Stimulated activated CD4-positive, alpha-beta T cell treated with anti-CD3 and anti-CD28 coated beads, Interleukin-1b, Interleukin-23, amount 100 ng/mL, for 48 hours (primary cell): ENCODE measurements at places on chromosomes 6 and 20.

DNA sequence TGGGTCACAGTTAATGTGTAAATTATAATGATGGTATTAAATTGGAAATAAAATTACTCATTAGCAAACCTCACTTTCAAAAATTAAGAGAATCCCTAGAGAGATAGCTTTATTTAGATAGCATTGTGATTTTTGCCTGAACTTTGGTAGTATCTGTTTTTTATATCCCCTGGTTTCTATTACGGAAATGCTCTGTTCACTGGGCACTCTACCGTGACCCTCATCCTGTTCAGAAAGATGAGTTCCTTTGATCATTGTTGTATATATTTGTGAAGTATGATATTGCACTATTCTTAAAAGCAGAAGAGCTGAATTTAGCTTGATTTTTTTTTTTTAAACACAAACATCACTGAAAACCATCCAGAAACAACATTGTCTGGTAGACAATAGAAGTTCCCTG is 1143.8 kb upstream of the MAP3K7 start:
- no peak for DNase-seq

GRCh38 chr6:9307786-9308185 is 872.4 kb upstream of the SLC35B3 start:
- DNase-seq, result no peak

GRCh38 chr6:133410638-133411435 is 169.7 kb downstream of the EYA4 start:
- no peak for DNase-seq

DNA sequence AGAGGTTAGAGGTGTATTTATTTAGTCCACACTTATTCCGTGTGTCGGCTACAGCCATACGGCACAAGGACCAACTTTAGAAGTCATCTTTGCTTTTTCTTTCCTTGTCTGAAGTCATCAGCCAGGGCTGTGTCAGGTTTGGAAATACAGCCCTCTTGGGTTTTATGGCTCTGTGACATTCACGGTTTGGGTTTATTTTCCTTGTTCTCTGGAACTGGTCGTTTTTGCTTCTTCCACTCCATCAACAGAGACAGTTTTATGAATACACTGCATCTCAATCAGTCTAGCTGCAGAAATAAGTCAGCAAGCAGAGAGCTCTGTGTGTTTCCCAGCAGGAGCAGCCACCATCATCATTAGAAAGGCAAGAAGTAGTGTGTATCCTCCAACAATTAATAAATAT is 132.5 kb downstream of the TBC1D7 start:
- DNase-seq, result no peak

DNA sequence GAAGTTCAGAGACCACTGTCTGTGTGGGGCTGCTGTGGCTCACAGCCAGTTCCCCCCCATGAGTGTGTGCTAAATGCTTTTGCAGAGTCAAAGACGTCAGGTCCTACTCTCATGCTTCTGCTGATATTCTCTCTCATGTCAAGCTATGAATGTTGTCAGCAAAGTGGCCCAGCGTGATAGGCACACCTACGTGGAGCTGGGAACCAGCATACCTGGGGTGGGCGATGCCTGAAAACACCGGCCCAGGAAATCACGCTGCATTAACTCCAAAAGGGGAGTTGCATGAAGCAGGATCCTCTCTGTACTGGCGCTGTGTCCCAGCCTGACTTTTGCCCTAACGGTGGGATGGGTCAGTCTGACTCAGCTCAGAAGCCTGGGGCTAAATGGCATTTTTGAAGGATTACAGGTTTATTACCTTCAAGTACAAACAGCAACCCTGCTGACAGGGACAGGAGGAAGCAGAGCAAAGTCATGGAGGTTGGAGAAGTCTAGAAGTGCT is 9.0 kb upstream of the MRPS10 start:
- no peak for DNase-seq

GRCh38 chr20:58707770-58708169 is 15.2 kb downstream of the NPEPL1 start:
- no peak for DNase-seq

DNA sequence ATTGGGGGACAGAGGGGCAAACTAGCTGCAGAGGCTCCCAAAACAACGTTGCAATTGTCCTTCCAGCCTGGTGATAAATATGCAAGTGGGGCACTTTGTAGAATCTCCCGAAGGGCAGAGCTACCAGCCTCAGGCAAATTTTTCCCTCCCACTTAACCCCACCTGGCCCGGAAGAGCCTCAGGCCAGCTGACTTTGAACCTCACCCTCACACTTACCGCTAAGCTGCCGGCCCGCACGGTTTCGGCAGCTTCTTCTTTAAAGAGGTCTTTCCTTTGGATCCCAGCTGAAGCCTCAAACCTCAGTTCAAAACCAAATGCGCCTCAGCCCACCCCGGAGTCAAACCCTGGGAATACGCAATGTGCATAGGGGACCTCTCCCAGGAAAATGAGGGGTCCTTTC is 2.5 kb downstream of the OVOL2 start:
- no peak for DNase-seq

DNA sequence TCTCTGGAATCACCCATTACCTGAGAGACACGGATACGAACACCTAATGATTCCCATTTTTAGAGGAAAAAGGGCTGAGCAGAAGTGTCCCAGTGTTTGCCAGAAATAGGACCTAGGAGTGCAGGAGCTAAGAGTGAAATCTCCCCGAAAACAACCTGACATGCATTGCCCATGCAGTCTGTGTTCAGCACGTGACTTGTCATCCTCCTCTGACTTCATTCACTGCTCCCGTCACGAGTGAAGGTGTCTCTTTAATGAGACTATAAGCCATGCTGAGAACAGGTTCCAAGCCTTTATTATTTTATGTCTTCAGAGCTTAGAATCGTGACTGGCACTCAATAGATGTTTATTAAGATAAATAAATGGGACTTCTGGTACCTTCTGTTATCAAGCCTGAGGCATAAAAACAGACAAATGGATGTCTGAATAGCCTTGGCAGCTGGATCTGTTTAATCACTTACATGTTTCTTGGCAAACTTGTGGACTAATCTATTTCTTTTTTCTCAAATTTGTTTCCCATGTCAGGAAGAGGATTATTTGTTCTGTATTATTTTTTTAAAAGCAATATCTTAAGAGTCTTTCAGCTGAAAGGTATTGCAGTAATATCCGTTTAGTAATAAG is 3.7 kb upstream of the MLIP start:
- no peak for DNase-seq

- no peak for DNase-seq
Observed at GRCh38 chr6:37077905-37078296, 72.4 kb downstream of the FGD2 start.

GRCh38 chr6:66771626-66772025 is 1064.6 kb upstream of the EYS start:
- DNase-seq, result no peak

- no peak for DNase-seq
Observed at GRCh38 chr6:30510419-30511168, 21.3 kb downstream of the HLA-E start.

DNA sequence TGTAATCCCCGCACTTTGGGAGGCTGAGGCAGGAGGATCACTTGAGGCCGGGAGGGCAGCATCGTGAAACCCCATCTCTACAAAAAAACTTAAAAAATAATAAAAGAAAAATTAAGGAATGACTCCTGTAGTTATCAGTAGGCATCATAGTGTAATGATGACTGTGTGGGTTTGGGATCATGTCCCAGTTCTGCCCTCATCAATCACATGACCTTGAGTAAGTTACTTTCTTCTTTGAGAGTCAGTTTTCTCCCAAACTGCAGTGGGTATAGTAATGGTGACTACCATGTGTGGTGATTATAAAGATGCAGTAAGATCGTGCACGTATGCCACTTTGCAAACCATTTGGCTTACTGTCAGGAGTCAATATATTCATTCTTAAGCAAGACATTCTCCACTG is 89.2 kb downstream of the TXNDC5 start:
- no peak for DNase-seq

DNA sequence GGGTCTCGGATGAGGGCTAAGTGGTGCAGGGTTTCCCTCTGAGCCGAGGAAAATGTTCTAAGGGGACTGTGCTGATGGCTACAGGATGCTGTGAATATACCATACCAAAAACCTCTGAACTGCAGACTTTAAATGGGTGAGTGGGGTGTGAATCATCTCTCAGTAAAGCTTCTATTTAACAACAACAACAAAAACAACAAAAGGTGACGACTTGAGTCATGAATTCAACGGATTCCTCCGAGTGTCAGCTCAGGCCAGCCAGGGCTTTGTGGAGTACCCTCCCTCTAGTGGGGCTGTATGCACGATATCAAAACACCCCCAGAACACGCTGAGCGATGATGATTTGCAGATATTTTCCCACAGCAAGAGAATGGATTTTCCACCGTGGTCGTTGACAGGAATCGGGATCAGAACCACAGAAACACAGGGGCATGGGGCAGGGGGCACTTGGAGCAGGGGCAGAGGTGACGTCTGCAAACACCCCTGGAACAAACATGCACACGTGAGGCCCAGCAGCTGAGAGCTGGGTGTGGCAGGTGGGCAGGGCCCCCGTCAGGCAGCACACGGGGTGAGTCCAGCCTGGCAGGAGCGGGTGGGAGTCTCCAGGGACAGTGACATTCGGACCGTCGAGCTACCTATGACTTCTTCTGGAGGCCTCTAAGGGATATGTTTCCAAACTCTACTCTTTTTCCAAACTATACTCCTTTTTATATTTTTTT is 38.6 kb downstream of the SLC2A4RG start:
- DNase-seq, result no peak

DNA sequence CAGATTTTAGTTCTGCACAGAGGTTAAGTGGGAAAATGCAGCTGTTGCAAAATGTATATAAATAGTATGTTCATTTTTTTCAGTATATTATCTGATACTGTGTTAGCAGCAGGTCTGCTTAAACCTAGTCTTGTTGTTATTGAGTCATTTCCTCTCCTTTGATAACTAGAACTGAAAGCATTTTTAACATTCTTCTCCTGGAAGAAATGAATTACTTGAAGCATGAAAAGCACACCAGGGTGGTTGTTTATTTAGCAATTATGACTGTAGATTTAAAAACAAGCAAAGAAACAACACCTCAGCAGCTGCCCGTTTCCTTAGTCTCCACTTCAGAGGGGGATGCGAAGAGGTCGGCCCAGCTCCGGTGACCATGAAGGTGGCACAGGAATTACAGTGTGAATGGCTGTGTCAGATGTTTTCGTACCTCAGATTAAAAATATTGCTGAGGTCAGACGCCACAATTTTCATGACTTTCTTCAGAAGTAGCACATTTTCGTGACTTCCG is 53.5 kb downstream of the GOPC start:
- peak; percentile 9 for DNase-seq

DNA sequence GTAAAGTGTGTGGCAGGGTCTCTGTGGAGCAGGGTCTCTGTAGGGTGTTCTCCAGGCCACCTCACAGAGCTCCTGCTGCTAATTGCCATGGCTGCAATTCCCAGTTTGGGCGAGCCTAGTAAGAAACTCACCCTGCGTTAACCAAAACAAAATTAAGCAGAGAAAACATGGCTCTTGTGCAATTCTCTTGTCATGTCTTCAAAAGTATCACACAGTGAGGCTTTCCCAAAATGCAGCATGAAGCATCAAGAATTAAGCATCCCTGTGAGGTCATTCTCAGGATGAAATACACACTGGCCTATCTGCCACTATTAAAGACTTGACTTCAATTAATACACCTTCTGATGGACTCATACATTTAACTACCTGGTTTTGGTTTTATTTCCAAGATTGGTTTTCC is 72.8 kb downstream of the KIF13A start:
- no peak for DNase-seq

- no peak for DNase-seq
Observed at GRCh38 chr6:61887423-61887822, 398.6 kb downstream of the KHDRBS2 start.

GRCh38 chr6:131967948-131968347 is 16.8 kb upstream of the CCN2 start:
- DNase-seq, result no peak

GRCh38 chr6:21610341-21610740 is 16.8 kb downstream of the SOX4 start:
- no peak for DNase-seq

DNA sequence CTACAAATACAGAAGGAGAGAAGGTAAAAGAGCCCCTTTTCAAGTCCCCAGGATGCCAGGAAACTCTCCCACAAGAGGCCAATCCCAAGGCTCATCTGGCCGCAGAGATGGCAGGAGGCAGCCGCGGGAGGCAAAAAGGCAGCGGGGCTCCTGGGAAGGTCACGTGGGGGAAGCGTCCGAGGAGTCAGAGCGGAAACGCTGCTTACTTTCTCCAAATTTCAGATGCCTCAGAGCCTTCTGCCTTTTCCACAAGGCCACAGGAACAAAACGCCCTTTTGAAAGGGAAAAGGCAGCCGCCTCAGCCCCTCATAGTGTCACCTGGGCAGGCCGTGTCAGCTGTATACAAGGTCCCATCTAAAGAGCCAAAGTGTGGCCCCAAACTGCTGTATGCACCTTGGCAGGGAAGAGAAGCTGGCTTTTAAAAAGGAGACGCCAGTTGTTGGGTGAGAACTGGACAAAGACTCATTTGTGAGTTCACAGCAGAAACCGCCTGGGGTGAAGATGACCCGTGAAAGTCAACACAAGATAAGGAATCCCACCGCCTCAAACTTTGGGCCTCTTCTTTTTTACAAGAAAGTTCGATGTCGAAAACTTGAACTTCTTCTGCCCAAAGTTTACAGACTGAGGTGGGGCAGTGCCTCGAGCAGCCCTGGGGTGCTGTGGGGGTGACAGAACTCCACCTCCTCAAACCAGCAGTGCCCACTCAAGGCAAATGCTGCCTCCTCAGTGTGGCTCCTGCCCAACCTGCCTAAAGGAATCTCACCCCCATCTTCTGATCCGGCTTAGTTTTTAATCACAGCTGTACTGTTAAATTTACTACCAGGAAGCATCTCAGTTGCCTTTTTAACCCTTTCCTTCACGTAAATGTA is 45.4 kb downstream of the EZR start:
- DNase-seq, result no peak

DNA sequence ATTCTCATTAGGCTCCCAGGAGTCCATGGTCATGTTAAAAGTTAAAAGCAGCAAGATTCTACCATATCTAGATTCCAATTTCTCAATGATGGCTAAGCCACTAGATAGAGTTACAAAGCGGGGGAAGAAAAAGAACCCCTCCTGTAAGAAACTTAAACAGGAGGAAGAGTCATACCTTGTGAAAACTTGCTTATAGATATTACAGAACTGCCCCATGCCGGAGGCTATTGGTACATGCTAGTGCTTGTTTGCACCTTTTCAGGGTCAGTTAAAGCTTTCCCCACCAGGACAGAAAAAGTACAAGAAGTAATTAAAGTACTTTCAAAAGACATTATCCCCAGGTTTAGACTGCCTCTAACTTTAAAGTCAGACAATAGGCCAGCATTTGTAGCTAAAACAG is 15.5 kb upstream of the GSTA3 start:
- DNase-seq, result no peak

- no peak for DNase-seq
Observed at GRCh38 chr6:33604941-33605854, 15.9 kb upstream of the ITPR3 start.
